ENCODE measurements at places on chromosomes 12 and 14.

DNA sequence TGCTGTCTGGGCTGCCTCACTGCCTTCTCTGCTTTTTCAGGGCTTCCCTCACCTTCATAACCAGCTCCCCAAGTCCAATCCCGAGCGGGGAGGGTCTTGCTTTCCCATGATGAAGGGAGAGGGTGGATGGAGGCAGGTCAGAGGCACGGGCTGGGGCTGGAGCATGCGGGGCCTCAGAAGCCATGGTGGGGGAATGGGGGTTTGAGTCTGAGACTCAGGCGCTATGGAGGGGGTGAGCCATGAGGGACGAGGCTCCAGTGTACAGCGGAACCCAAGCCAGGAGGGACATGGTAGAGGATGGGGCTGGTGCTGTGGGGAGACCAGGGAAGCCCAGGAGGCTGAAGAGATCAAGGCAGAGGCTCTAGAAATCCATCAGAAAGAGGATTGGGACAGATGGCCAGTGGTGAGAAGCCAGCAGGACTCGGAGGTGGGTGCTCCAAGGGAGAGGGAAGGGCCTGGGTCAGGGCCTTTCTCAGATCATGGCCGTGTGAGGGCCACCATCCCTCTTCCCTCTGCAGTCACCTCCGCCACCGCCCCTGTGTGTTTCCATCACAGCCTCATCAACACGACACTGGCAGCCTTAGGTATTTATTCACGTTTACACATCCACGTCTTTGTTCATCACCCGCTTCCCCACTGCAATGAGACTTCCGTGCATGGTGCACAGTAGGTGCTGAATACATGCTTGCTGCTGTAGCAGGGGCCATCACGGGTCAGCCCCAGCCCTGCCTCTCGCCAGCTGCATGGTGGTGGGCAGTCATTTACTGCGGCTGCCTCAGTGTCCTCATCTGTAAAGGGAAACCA, 144.7 kb downstream of the ADGRD1 start:
- no peak for DNase-seq

GRCh38 chr12:89875225-89875624, 166.6 kb upstream of the ATP2B1 start:
- no peak for DNase-seq

DNA sequence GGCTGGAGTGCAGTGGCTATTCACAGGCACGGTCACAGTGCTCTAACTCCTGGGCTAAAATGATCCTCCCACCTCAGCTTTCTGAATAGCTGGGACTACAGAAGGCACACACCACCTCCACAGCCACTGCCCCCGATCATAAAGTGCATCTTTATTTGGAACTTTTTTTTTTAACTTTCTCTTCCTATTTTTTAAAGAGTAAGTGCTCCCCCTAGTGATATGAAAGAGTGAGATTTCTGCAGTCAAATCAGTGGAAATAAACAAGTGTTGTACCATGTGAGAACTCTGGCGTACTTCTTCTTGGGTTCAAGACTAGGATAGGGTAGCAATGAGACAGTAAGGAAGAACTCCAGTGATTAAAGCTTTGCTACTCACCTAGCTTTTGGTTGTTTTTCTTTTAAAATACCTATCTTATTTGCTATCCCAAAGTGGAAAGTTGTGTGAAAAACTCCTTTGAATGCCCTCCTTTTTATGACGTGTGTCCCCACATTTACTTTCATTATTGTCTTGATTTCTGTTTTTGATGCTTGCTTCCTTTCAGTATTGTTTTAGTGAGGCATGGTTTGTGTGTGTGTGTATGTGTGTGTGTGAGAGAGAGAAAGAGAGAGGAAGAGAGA, 6.6 kb downstream of the PPP4R4 start:
- no peak for DNase-seq

- DNase-seq, result no peak
Observed at GRCh38 chr12:94178054-94178453, 29.7 kb downstream of the PLXNC1 start.

DNA sequence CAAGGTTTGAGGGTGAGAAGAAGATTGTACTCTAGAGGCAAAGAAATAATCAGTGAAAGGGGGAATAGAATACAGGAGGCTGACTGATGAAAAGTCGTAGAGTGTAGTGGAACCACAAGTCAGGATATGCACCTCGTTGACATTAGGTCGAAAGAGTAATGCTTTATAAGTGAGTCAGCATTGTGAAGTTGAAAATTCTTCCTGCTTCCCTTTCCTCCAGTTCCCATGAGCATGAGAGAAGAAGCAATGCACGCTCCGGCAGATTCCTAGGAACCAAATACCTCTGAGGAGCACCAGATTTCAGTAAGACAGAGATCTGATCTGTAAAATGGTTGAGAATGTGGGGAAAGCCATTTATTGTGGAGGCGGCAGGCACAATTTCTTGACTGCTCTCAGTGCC, 16.5 kb downstream of the CCER1 start:
- DNase-seq, result no peak

DNA sequence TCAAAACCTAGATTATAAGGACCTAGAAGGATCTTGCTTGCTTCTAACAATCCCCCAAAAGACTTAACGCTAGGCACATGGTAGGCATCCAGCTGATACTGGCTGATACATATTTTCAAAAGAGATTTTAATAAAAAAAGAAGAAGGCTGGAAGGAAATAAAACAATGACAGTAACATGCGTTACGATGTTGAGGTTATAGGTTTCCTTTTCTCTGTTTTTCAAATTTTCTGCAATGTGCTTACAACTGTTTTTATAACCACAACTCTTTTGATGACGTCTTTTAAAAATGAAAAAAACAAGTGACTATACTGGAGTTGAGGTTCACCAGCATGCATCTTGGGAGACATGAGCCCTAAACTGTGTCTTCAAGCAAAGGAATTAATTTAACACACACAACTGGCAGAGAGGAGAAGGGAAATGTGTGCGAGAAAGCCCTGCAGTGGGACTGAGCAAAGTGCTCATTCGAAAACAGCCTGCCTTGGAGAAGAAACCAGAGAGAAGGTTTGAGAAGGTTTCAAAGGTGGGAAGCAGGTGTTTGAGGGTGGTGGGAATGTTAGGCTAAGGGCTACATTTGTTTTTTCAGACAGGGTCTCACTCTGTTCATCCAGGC, 80.4 kb downstream of the DUSP16 start:
- DNase-seq, result no peak

GRCh38 chr12:15481846-15482245, 159.5 kb downstream of the PTPRO start:
- DNase-seq, result no peak

DNA sequence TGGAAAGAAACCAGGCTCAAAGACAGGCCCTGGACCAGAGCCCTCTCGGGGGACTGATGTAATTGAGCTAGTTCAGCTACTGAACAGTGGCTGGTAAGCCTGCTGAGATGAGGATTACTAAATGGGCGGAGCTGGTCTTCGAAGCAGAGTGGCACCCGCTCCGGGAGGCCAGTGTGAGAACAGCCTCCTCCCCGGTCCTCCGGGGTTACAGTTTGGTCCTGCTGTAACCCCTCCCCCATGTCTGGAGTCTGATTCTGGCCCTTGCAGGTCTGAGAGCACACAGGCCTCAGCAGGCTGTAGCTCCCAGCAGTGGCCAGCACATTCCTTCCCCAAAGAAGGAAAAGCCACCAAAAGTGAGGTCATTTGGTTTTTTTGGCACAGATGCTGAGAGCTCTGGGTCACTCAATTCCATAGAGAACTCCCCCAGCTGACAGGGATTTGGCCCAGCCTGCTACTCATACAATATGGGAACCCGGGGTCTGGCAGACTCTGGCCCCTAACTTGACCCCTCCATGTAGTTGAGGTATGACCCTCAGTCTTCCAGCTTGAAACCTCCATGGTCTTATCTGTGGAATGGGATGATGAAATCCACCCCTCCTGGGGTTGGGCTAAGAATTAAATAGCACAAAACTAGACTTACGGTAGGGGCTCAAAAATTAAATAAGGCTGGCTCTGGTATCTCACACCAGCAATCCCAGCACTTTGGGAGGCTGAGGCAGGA, 39.0 kb downstream of the ACTN1 start:
- no peak for DNase-seq

DNA sequence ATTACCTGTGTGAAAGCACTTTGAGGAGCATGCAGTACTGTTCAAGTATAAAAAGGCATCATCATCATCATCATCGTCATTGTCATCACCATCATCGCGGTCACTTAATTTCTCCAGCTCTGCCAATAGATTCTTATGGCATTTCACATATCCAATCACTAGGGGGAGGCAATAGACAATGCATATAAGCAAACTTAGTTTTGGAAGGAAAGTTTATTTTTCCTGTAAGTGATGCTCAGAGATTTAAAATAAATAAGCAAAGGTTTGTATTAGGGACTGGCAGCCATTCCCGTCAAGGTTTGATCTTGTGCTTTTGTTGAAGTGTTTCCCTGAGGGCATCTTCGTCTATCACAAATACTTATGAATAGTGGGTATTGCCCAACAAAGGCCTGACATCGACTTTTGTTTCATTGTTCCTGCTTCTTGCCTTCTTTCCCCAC, 127.4 kb downstream of the KTN1 start:
- no peak for DNase-seq

DNA sequence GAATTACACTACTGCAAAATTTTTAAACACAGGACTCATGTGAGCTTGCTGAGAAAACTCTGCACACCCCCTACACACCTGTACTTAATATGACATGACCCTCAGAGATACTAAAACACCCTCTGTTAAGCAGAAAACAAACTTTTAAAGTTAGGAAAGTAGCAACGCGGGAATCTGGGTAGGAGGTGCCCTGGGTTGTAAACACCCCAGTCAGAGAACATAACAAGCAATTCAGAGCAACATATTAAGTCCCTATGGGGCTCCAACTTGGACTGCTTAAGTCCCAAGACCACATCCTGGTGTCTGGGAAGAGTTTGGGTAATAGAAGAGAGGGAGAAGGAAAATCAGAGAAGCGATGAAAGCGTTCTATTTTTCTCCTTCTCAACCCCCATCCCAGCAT, 1.2 kb downstream of the ATF7 start:
- DNase-seq, result no peak

- no peak for DNase-seq
Observed at GRCh38 chr12:132595183-132595582, 15.2 kb downstream of the LRCOL1 start.

GRCh38 chr12:105069936-105070702, 14.1 kb downstream of the ALDH1L2 start:
- no peak for DNase-seq

DNA sequence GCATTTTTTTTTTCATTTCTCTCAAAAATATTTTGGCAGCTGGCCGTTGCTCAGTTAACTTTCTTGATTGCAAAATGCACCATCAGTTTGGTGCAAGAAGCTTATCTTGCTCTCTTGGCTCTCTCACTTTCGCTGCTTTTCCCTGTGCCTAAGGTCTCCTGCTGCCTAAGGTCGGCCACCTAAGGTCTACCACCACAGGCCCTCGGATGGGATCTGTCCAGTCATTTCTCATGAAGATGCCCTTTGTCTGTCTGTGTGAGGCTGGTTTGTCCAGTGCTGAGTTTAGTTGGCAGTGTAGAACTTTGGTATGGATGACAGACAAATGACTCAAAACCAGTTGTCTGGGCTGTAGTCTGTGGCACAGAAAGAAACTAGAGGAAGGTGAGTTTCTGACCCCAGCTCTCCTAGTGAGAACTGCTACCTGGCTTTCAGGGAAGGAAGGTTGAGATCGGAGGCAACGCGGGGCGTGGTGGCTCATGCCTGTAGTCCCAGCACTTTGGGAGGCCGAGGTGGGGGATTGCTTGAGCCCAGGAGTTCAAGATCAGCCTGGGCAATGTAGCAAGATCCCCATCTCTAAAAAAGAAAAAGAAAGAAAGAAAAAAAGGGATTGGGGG, 2.6 kb downstream of the MLXIP start:
- no peak for DNase-seq

GRCh38 chr14:56333359-56334292, 215.4 kb downstream of the PELI2 start:
- DNase-seq, result no peak

GRCh38 chr12:73221398-73221797, 949.2 kb downstream of the TRHDE start:
- no peak for DNase-seq

- DNase-seq, result no peak
Observed at GRCh38 chr12:117878605-117879004, 90.2 kb downstream of the KSR2 start.

- no peak for DNase-seq
Observed at GRCh38 chr12:65878540-65878939, 54.3 kb downstream of the HMGA2 start.

GRCh38 chr12:74579981-74580380, 42.3 kb downstream of the ATXN7L3B start:
- no peak for DNase-seq

DNA sequence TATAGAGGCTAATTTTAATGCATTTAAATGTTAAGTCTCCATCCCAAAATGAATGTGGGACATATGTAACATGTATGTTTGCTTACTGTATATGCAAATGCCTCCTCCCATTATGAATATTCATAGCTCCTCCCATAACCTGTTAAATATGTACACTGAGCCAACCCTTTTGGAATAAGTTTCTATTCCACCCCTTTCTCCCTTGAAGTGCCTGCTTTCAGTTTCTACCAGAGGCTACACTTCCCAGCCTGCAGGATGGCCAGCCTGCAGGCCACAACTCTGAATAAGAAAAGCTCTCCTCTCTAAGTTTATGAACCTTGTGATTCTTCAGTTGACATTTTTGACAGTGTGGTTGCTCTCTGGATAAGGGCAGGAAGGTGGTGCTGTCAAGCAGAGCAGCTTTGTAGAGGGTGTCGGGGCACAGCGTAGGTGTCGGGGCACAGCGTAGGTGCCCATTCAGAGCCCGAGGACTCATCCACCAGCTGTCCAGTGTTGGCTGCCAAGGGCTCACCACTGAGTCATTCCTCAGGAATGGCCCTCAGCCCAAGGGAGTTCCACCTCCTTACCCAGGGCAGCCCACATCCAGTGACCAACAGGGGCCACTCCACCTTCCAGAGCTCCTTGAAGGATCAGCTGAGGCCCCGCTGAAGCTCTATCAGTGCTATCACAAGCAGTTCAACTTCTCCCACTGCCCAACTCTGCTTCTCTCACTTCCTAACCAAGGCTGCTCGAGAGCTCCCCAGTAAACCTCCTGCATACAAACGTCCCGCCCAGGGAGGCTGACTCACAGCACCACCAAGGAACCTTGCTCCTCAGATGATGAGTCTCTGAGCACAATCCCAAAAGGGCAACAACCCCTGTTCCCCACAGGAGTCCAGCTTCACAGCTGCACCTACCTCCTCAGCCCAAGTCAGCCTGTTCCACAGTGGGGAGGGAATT, 31.4 kb downstream of the VWF start:
- DNase-seq, result no peak

- no peak for DNase-seq
Observed at GRCh38 chr12:10331642-10332239, 24.1 kb downstream of the KLRD1 start.

- no peak for DNase-seq
Observed at GRCh38 chr14:59026081-59026480, 162.4 kb upstream of the DAAM1 start.

- no peak for DNase-seq
Observed at GRCh38 chr14:72736786-72737559, 156.9 kb downstream of the DPF3 start.

GRCh38 chr12:89848732-89849131, 140.1 kb upstream of the ATP2B1 start:
- no peak for DNase-seq
